Right ventricle myocardium inferior (tissue), 1 donor: ENCODE measurements at places on chromosomes 6 and 20.

- DNase-seq, result no peak
Observed at GRCh38 chr20:16639027-16639941, 66.0 kb upstream of the KIF16B start.

- no peak for DNase-seq
Observed at GRCh38 chr6:137106183-137106582, 61.4 kb upstream of the IL20RA start.

DNA sequence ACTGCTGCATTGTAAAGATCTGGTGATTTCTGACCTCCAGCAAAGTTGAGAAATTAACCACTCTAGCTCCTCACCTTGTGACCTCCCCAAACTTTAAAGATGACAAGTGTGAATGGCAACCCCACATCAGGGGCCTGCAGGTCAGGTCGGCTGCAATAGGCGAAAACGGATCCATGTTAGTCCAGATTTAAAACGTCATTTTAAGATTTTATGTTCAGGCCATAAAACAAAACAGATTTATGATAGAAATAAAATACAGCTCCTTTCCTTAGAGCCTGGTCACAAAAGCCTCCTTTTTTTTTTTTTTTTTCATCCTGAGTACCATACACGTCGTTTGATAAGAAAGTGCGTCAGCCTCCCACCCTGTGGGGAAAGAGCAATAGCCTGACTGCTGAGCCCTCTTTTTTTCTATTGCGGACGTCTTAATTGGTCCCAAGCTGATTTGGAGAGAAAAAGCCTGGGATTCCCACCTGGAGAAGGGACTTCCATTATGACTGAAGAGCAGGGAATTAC lies 519.2 kb upstream of the NOX3 start:
- DNase-seq, result no peak

DNA sequence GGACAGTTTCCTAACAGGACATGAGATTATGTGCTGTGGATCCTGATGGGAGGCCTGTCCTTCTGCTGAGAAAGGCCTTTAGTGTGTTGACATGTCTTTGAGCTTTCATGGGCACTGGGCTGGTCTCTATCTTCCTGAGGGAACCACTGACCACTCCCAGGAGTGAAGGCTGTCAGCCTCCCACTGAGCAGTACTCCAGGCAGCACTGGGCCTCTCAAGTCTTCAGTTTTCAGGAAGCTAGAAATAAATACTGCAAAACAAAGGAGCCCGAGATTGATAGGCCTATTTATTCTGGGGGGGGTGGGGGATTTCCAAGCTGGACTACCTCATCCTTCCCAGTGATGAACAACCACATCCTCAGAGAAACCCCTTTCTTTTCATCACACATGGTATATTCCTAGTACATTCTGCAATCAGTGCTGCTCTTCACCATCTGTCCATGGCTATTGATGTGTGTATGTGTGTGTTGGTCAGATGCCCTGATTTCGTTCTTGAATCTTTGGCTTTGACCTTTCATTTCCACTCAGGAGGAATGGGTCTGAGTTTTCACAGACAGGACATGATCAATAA lies 180.9 kb upstream of the SPTLC3 start:
- no peak for DNase-seq

DNA sequence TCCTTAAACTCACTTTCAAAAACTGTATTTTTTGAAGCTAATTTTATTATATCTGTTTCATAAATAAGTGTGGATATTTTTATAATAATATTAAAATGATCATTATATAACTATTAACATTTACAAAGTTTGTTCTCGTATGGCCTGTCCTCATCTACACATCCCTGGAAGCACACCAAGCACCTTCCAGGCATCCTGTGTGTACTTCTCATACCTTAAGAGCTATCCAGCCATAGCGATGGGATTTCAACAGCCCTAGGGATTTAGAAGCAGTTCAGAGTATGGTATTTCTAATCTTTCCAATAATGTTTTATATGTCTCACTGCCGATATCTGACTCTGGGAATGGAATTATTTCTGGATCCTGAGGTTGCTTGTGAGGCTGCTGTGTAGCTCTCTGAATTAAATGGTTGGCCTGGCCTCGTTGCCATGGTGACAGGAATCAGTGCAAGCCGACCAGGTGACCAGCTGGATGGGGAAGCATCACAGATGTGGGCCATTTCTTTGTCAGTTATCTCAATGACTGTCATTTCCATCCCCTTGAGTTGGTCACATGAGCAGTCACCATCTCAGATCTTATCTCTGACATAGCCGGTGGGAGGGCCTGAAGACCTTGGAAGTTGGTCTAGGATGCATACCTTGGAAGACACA lies 265.2 kb upstream of the RIN2 start:
- no peak for DNase-seq

- no peak for DNase-seq
Observed at GRCh38 chr20:16228722-16229121, 344.5 kb downstream of the KIF16B start.

DNA sequence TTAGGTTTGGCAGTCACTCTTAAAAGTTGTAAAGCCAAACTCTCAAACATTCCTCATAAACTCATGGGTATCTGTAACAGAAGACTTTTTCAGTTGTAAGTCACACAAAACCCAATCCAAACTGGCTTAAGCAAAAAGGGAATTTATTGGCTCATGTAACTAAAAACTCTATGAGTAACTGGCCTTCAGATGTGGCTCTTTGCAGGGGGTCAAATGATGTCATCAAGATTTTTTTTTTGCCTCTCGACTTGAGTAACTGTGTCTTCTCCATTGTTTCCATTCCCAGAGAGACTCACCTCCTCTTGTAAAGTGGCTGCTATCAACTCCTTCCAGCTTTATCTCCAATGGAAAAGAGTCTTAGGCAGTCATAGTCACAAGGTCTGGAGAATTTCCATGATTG lies 645.0 kb downstream of the DHX35 start:
- no peak for DNase-seq

DNA sequence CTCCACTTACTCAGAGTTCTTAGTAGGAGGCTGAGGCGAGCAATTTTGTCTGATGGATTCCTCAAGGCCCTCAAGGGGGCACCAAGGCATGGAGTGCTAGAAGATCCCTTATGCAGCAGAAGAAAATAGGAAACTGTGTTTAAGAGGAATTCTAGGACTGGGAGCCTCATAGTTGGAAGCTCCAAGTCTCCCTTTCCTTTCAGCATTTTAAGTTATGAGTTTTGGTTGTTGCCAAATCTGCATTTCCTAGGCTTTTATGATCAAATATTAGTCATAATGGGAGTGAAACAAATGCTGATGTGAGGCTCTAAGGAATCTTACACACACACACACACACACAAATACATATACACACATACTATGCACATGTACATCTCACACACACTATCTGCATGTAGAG lies 714.0 kb downstream of the UTRN start:
- no peak for DNase-seq

- DNase-seq, result no peak
Observed at GRCh38 chr6:25042984-25043725, 107.4 kb upstream of the RIPOR2 start.

- no peak for DNase-seq
Observed at GRCh38 chr6:134002821-134003220, 49.6 kb downstream of the SLC2A12 start.

GRCh38 chr6:19538096-19538495 lies 299.1 kb upstream of the ID4 start:
- DNase-seq, result peak; percentile 60

- no peak for DNase-seq
Observed at GRCh38 chr6:106886081-106886843, 88.3 kb downstream of the CD24 start.

DNA sequence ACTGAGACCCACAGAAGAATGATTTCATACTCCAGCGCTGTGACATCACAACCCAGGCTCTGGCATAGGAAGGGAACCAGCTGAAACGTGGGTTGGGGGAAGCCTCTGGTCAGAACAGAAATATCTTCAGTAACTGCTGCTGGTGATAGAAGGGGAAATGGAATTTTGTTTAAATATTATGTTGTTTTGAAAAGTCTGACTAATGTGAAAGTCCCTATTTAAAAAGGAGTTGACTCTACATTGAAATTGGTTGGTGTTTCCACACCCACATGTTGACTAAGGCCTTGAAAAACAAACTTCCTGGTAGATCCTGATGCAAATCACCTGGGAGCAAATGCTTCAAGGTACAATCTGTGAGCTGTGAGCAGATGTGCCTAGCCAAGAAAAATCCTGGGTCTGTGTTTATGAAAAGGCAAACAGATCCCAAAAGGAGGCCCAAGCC lies 24.5 kb upstream of the TCP11 start:
- no peak for DNase-seq

DNA sequence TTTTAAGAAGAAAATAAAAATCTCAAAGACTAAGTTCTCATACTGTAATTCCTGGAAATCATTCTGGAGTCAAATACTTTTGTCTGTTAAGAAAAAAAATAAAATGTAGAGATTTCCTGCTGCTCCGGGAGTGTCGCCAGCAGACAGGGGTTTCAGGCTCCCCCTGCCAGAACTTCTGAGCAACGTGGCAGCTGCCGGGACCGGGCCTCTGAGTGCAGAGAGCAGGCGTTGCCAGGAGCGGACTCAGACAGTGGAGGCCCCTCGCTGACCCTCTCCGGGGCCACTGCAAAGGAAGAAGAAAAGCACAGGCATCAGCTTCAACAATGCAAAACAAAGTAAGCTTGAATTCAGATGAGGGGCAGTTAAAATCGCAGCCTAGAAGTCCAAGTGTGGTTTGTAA lies 95.5 kb downstream of the THBS2 start:
- DNase-seq, result peak; percentile 83

- no peak for DNase-seq
Observed at GRCh38 chr6:124237911-124238310, 434.2 kb downstream of the NKAIN2 start.

DNA sequence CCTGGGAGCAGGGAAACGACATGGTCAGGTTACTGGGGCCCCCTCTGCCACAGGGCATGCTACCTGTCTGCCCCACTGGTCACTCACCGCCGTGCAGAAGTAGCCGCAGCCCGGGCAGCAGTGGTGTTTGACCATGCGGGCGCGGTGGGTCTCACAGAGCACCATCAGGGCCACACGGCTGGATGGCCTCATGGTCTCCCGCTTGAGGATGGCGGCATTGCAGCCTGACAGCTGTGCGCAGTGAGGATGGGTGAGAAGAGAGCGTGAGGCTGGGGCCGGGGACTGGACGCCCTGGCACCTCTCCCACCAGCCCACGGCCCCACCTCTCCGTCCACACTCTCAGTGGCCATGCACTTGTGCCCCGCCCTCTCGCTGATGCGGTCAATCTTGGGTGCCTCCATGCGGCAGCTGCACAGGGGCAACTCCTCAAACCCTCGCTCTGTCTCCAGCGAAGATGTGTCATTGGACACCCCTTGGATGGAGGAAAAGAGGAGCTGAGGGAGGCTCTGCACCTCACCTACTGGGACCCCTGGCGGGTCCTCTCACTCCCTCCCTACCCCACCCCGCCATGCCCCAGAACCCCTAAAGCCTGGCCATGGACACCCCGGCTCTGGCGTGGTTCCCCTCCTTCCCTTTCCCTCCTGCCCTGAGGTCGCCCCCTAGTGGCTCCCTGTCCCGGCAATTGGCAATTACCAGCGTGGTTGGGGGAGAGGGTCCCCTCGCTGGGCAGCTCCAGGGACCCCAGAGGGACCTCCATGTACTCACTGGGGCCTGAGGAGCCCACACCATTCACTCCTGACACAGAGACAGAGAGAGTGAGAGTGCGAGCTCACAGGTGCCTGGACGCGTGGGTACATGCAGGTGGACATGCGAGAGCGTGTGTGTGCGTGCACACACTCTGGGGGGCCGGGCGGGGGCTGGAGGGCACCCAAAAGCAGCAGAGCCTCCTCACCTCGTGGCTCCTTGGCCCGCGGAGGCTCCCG lies 8.9 kb downstream of the EHMT2 start:
- no peak for DNase-seq

DNA sequence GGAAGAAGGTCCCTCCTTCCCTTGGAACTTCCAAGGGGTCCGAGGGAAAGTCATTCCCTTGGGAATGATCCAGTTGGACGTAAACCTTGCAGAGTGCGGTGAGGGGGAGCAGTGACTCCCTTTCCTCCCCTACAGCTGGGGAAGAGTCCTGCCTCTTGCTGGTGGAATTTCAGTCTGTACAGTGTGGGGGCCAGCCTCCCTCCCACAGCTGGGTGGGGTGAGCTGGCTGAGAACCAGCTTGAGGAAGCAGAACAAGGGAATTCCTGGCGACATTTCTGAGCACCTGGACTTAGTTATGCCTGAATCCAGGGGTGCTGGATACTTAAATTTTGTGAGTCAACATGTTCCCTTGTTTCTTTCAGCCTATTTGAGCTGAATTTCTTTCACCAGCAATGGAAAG lies 152.0 kb downstream of the ANKRD60 start:
- no peak for DNase-seq

GRCh38 chr6:30312266-30312665 lies 14.5 kb upstream of the TRIM39 start:
- DNase-seq, result no peak

- DNase-seq, result no peak
Observed at GRCh38 chr6:27866357-27867050, 45.7 kb downstream of the OR2B2 start.

- no peak for DNase-seq
Observed at GRCh38 chr6:85126485-85127167, 323.3 kb upstream of the NT5E start.

GRCh38 chr6:23823421-23823820 lies 302.6 kb upstream of the NRSN1 start:
- no peak for DNase-seq

- DNase-seq, result no peak
Observed at GRCh38 chr6:9924971-9925370, 489.9 kb downstream of the TFAP2A start.

GRCh38 chr6:16498957-16499356 lies 260.6 kb downstream of the GMPR start:
- DNase-seq, result no peak

GRCh38 chr6:123091091-123091895 lies 95.3 kb downstream of the CLVS2 start:
- no peak for DNase-seq

DNA sequence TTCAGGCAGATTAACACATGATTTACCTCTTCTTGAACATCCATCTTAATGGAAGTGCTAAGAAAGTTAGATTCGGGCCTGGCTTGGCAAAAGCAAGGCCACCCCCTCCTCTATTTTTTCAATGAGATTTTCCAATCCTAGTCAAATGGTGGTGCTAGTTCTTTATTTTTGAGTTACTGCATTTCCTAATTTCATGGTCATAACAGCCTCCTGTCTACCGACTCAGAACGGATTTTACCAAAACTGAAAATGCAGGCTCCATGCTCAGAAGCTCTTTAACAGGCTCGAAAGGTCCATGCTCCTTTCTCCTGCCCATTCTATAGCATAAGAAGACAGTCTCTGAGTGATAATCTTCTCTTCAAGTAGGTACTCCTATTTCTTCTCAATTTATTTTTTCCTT lies 117.2 kb upstream of the ESR1 start:
- no peak for DNase-seq

- DNase-seq, result no peak
Observed at GRCh38 chr6:40719671-40720374, 132.7 kb upstream of the LRFN2 start.

GRCh38 chr20:20366551-20366875 lies 1.4 kb upstream of the INSM1 start:
- DNase-seq, result no peak
